ENCODE measurements at places on chromosomes 3 and 15.

DNA sequence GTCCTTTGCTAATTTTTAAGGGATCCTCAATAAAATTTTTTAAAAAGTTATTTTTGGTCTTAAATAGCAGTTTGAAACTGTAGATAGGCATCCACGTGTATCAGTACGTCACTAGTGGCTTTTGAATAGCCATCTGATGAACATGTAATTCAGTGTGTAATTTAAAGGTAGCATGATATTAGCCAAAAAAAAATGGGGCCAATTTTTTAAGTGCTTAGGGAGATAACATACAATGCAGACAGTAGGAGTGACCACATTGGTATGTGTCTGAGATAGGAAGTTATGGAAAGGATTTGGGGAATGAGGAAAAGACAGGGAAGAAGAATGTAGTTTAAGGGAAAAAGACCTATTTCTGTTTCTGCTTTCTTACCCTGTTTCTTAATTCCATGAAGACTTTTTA, 2.5 kb downstream of the AP4E1 start:
- DNase-seq = peak; percentile 29

- DNase-seq = peak; percentile 94
Measured at GRCh38 chr3:124772081-124772831, 42.0 kb downstream of the UMPS start.

- DNase-seq = no peak
Measured at GRCh38 chr15:101406526-101407195, 82.8 kb downstream of the PCSK6 start.

- no peak for DNase-seq
Measured at GRCh38 chr3:21462141-21462540, 288.9 kb downstream of the ZNF385D start.

DNA sequence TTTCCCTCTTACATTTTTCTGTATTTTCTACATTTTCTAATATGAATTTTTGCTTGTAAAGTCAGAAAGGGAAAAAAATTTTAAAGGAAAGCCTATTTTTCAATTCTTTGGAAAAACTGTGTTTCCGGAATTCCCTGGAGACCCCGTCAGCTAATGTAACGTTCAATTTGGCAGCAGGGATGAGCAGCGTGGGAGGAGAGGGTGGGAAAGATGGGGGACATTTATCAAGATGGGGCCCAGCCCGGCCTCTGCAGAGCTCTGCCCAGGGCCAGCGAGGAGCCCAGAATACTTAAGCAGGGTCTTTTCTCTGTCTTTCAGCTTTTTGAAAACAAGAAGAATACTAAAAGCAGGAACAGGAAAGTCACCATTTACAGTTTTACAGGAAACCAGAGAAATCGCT, 129.0 kb downstream of the LRRK1 start:
- no peak for DNase-seq

DNA sequence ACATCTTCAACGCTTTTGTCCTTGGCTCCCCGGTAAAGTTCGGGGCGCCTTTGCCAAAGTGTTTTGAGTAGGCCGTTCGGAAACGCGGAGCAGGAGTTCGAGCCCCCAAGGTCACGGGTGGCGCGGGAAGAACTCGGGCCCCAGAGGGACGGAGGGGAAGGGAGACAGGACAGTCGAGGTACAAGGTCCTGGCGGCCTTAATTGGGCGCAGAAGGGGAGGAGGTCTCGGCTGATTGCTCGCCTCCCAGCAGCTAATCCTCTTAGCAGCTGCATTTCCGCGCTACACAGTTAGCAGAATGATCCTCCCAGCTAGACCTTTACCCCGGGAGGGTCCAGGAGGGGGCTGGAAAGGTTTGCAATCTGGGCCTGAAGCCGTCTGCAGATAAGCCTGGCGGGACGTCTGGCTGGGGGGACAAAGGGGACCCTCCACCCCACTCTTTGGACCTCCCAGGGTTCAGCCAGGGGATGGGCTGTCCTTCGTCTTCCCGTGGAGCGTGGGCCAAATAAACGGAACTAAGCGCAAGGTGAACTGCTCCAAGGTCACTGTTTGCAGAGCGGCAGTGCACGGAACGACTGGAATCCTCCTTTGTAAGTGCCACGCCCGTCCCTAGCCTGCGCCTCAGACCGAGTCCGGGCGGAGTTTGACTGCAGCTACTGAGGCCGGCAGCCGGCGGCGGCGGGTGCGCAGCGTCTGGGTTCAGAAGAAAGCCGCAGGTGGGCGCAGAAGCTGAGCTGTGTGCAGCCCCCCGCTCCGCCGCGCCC, 7.2 kb downstream of the EOMES start:
- DNase-seq = no peak
